ENCODE measurements at places on chromosomes 6 and 20.

DNA sequence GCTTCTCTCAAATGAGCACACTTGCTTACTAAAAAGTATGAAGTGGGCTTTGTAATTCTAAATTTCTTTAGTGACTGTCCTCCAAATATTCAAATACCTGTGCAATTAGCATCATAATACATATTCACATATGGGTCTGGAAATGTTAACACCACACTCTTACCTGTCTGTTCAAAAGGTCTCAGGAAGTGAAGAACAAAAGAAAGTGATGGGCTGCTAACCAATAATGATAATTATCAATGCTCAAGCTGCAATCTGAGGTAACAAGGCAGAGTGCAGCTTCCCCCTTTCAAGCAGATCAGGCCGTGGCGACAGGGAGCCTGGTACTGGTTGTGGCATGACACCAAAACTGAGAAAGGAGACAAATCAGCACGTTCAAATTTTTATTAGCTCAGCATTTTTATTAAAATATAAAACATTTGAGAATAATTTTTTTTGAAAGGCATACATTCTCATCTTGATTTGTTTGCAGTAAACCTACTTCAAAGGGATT lies 1044.7 kb upstream of the EPHA7 start:
- no peak for DNase-seq

- DNase-seq, result no peak
Measured at GRCh38 chr20:55322745-55323144, 682.6 kb downstream of the CBLN4 start.

DNA sequence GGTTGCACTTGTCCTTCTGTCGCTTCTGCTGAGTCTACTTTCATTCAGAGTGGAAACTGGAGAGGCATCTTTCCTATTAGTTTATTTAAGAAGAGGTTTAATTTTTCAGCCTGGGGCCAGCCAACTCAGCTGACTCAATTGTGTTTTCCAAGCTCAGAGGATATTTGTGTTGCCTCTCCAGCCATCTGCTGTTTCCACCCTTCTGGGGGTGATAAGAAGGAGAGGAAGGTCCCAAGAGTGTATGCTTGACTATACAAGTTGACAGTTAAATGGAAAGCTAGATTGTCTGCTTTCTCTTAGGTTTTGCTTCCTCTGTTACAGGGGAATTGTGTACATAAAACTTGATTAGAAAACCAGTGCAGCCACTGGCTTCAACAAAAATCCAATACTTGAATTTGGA lies 3.0 kb downstream of the PSMF1 start:
- no peak for DNase-seq

GRCh38 chr6:3337521-3338350 lies 79.0 kb downstream of the PSMG4 start:
- DNase-seq, result no peak

DNA sequence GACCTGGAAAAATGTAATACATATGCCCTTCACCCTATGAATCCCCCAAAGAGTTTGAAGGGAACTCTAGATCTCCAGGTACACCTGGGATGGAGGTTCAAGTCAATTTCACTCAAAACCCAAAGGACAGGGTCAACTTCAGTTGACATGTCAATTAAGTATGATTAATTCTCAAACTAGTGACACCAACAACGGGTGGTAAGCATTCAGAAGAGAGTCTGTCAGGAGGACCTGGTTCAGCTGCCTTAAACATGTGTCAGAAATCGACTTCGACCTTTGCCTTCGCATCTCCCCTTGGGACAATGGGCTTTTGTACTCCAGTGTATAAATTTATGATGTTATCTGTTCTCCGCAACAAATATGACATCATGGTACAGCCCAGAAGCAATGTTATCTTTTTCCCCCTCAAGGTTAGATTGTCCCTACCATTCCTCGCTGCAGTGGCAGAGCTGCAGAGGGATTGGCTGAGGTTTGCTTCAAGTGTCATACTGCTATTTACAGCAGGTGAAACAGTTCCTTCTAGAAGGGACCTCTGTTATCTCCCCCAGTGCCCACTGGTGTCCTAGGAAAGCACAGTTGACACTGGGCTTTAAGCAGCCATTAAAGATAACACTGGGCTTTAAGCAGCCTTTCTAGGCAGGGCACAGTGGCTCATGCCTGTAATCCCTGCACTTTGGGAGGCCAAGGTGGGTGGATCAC lies 94.7 kb upstream of the SNX9 start:
- DNase-seq, result no peak

- DNase-seq, result no peak
Measured at GRCh38 chr6:32096394-32097258, 12.5 kb downstream of the TNXB start.

- no peak for DNase-seq
Measured at GRCh38 chr6:2744209-2744771, 6.4 kb downstream of the MYLK4 start.
